ENCODE measurements at places on chromosomes 11 and 22.

DNA sequence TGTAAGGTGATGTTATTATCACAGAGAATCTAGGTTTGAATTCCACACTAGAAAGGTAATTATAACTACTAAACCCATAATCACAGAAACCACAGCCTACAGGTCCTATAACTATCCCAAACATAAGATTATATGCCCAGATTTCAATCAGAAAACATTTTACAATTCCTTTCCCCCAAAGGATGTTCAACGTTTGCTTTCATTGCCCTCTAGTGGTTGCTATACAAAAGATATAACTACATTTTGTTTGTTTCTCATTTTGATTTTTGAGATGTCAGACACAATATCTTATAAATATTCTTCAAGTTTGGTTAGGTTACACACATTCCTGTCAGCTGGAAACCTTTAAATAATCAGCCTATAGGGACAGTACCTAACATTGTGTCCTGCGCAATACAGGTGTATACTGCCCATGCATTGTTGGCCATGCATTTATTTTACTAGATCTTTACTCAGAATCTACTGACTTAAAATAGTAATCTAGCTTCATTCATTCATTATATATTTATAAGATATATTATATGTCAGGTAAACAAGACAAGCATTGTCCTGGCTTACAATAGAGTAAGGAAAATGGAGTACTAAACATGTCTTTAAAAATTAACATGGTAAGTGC lies 530.5 kb upstream of the CCDC90B start:
- no peak for DNase-seq

GRCh38 chr11:69804769-69805508 lies 14.3 kb downstream of the FGF3 start:
- DNase-seq = no peak

DNA sequence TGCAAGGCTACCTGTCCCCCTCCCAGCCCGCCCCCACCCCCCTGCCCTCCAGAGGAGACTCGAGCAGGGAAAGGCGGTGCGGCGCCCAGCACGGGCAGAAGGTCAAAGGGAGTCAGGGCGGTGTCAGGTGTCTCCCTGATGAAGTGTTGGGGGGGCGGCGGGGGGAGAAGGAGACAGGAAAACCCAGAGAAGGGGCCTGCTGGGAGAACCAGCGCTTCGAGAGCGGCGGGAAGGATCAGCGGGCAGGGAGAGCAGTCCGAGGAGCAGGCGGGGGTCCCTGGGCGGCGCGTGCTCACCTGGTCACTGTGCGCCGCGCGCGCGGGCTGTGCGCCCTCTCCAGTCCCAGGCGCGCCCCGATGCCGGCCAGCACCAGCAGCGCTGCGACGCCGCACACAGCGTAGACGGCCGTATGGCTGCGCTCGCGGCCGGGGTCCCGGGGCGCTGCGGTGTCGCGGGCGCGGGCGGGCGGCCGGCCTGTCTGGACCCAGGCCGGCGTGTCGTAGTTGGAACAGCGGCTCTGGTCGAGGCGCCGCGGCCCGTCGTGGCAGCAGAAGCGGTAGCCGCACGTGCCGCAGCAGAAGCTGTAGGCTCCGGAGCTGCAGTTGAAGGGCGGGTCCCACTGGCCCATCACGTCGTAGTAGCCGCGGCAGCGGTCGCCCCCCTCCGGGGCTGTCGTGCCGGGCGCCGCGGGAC lies 886 bp downstream of the SHISA8 start:
- no peak for DNase-seq

DNA sequence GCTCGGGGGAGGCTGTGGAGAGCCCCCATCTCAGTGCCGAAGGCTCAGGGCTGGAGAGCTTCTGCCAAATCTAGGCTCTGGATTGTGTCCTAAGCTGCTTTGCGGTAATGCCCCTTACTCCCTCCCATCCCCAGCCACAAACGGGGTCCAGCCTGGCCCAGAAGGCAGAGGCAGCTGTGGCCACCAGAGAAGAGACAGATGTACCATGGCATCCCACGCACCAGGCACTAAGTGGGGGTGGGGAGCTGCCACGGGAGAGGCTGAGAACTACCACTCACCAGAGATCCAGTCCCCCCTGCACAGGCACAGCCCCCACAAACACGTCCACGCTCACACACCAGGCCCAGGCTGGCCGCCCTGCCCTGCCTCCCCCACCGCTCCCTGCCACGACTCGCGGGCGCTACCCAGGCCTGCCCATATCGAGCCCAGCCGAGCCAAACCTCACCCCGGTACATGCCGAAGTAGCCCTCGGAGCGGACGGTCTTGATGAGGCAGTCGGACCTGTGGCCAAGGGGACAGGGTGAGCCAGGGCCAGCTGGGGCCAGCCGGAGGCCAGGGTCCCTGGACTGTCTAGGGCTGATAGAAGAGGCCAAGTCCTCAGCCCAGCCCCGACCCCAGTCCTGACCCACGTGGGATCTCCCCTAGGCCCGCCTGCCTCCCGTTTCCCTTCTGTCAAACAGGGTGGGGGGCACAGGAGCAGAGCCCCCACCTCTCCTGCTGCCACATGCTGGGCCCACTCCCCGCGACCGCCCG lies 3.9 kb downstream of the SLC25A22 start:
- DNase-seq = no peak

- no peak for DNase-seq
These were observed 408.4 kb downstream of the SOX6 start for GRCh38 chr11:15947681-15948648.

- no peak for DNase-seq
These were observed 16.1 kb upstream of the OR52H1 start for GRCh38 chr11:5564259-5565019.

DNA sequence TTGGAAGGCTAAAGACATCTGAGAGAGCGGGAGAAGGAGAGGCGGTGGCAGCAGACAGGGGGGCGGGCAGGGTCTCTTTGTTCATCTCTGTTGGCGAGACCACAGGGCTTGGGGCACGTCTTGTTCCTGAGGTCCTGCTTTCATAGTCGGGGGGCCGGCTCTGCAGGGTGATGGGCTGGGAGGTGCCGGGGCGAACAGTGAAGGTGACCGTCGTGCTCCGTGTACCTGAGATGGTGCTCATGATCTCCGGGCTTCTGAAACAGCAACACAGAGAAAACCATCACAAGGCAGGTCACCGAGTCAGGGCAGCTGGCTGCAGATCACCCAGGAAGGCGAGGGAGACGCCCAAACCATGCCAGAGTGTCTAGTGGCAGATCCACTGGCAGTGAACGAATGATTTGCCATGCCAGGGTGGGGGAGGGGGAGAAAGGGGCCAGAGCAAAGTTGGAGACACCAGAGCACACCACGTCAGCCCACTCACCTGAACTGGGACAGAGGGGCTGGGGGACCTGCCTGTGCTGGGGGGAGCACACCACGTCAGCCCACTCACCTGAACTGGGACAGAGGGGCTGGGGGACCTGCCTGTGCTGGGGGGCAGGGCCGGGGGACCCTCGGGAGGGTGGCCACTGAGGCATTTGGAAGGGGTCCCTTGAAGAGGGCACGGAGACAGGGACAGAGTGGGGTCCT lies 75.0 kb downstream of the CTTN start:
- no peak for DNase-seq

- DNase-seq = no peak
These were observed 23.8 kb downstream of the KCNJ1 start for GRCh38 chr11:128843198-128843785.

- no peak for DNase-seq
These were observed 50.8 kb upstream of the ELF5 start for GRCh38 chr11:34564406-34564805.

DNA sequence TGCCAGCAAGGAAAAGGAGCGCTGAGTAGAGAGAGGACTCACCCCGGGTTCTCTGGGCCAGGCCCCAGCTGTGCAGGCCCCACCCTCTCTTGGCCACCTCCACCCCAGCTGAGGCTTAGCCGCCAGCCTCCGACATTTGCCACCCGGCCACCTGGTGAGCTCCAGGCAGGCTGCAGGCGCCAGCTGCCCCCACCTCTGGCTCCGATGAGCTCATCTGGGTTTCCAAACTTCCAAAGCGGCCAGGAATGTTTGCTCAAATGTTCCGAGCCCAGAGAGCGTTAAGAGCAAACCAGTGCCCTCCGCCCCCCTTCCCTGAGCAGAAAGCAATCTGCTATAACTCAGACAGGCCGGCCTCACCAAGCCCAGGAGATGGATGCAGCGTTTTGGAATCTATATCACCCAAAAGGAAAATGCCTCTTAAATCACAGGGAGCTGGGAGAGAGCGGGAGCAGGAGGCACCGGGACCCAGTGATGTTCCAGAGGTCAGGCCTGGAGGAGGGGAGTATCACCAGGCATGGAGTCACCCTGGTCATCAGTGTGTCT lies 9.1 kb upstream of the MN1 start:
- no peak for DNase-seq

- DNase-seq = no peak
These were observed 28.9 kb upstream of the TMA7B start for GRCh38 chr22:39931251-39931650.

DNA sequence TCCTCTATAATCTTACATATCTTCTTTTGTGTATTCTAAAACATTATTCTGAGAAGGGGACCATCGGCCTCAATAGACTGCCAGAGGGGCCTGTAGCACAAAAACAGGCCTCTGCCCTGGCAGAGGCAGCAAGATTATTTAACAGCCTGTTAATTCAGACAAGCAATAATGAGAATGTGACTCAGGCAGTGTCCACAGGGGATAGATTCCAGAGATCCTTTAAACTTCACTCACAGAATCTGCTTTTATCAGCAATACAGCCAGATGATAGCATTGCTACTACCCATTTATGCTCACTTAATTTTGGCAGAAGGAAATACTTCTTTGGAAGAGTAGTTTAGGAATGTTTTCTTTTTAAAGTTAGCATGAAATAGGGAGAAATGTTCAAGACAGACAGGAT lies 44.9 kb downstream of the AAMDC start:
- no peak for DNase-seq

DNA sequence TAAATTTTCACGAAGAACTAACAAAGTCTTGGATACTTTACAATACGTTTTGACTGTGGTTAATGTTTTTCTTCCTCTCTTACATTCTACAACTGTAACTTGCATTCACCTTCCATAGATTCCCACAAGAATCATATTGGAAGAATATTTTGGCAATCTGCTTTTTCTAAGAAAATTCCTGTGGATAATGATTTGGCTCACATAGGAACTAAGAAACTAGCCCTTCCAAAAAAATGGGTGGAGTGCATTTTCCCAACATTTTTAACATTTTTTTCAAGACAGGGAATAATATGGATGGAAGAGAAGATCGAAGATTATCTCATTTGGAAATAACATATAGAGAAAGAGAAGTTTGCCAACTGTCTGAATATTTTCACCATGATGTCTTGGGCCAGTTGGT lies 256.9 kb upstream of the POU2AF2 start:
- no peak for DNase-seq

GRCh38 chr11:128598506-128599150 lies 11.3 kb upstream of the ETS1 start:
- no peak for DNase-seq

DNA sequence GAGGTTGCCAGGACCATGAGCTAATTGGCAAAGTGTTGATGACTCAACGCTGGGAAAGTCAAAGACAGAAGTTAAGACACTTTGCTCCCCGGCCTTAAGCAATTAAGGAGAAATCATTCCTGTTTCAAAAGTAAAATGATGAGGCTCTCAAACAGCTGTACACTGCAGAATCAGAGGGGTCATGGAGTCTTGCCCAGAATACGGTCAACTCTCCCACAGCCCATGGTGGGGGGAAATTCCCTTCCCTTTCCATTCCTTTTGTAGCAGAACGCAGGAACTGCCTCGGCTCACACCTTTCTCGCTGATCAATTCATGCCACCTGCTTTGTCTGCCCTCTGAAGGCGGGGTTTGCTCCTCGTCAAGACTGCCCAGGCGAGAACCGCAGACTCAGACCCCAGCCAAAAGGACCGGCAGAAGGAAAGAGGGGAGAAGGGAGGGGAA lies 52.8 kb downstream of the MN1 start:
- no peak for DNase-seq

DNA sequence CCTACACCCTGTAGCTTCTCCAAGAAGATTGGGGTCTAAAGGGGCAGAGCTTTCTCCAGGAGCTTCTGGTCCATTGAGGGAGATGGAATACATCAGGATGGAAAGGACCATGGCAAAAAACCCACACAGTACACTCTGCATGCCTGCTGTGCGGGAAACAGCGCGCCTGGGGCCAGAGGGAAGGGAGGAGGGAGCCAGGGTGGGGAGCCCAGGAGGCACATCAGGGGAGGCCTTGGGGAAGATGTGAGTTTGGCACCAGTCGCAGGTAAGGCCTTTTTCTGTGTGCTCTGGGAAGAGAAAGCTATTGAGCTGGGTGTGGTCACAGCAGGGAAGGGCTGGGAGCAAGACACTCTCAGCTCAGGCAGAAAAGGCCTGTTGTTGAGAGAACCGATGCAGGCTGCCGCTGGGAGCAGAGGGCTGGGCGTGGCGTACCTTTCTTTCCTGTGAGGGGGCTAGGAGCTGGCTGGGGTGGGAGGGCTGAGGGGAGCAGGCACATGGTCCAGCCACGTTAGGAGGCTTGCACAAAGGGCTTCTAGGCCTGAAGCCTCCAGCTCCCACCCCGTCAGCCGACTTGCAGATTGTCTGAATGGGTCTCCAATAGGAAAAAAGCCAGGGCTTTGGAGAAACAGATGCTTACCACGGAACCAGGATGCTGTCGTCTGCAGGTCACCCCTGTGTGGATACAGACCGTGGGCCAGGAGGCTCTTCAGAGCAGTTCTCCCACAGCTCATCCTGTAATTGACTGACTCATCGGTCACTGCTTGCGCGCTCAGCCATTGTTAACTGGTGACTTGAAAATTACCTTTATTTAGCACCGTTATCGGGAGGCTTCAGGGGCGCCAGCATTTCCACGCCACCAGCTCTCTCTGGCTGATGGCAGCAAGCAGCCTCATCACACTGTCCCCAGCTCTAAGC lies 237.3 kb downstream of the ST3GAL4 start:
- no peak for DNase-seq

DNA sequence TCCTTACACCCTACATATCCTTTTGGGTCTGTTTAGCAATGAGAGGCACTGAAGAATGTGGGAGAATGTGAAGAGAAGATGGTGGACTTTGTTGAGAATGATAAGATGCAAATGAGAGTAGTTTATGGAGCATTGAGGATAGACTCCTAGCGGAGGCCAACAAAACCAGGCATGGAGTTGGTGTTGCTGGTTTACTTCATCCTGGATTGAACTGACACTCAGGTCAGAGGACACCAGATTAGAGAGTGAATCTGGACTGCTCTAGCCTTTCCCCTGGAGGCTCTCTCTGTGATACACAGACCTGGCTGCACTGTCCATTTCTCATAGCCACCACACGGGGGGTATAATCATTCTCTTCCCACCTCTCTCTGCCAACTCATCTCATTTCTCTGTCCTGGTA lies 98.7 kb downstream of the MICAL2 start:
- DNase-seq = no peak

DNA sequence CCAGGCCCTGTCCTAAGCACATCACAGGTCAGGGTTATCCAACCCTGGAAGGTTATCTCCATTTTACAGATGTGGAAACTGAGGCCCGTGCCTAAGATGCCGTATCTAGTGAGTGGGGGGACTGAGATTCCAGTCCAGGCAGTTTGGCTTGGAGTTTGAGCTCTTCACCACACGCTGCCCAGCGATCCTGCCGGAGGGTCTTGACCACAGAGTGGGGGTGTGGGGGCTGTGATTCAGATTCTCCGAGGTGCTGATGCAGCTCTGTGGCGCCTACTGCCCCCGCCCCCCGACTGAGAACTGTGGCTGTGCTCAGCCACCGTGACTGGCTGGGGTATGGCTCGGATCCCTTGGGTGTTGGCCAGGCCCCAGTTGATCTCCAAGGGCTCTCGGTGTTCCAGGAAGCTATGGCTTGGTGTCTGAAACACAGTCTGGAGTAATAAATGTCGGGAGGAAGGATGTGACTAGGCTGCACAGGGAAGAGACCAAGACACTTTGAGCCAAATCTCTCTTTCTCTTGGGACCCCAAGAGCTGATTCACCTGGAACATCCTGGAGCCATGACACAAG lies 60.6 kb upstream of the RASD2 start:
- DNase-seq = no peak

- no peak for DNase-seq
These were observed 3.1 kb downstream of the ZNF280A start for GRCh38 chr22:22516992-22517391.
